Fibroblast of gingiva (primary cell): ENCODE measurements at places on chromosomes 6 and 20.
A peak's percentile ranks its signal among the peaks of the same experiment; 100 is the strongest.

DNA sequence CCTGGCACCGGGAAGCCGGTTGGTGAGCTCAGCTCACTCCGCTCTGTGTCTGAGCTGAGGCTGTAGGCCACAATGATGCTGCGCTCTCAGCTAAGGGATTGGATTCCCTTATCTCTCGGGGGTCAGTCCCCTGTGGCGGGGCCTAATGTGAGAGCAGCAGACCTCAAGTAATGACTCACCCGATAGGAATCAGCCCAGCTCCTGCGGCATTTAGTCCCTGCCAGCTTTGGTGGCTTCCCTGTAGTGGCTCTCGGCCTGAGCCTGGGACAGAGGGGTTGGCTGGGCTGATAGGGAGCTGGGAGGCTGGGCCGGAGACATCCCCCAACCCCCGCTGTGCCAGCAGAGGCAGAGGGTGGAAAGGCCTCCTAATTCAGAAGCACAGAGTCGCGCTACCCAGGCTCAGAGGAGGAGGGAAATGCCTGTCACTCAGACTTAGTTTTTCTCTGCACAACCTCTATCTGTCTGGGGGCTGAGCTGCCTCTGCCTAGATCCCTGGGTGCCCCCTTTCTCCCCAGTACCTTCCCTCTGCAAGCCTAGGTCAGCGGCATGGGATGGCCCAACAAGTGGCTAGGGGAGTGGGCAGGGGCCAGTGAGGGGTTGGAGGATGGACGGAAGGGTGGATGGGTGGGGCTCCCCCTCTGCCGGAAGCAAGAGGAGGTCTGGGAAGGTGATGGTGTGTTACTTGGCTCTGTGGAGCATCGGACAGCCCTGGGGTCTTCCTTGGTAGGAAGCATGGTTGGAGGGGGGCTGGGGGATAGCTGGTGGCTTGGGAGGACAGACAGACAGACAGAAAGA lies 92.2 kb downstream of the CDH22 start:
- DNase-seq = no peak

GRCh38 chr20:54649511-54649962 lies 174.1 kb downstream of the DOK5 start:
- peak; percentile 56 for DNase-seq

GRCh38 chr6:86148586-86148985 lies 505.9 kb upstream of the SYNCRIP start:
- no peak for DNase-seq

- no peak for DNase-seq
These were observed 16.8 kb downstream of the SENP6 start for GRCh38 chr6:75618437-75618836.

DNA sequence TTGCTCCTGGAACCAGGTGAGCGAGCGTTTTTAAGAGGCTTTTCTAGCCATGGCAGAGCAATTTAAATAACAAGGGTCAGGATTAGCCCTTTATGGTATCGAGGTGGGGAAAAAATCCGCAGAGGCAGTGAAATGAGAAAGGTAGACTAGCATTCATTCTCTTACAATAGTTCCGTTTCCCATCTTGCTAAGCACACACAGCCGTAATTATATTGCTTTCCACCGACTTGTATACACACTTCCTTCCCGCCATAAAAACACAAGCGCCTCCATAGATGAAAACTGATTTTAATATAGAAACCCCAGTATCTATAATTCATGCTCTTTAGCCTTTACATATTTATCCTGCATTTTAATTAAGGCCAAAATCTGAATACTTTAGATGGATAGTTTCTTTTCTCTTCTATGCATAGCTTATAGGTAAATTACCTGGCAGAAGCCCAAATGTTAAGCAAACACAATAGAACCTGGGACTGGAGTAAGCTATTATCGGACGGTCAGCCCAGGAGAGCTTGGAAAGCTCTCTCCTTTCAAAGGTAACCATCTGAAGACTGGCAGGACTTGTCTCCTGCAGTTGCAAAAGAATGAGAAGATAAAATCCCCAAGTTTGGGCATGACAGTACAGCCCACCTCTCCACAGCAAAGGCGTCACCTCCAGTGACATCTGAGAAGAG lies 90.9 kb upstream of the MC3R start:
- no peak for DNase-seq

DNA sequence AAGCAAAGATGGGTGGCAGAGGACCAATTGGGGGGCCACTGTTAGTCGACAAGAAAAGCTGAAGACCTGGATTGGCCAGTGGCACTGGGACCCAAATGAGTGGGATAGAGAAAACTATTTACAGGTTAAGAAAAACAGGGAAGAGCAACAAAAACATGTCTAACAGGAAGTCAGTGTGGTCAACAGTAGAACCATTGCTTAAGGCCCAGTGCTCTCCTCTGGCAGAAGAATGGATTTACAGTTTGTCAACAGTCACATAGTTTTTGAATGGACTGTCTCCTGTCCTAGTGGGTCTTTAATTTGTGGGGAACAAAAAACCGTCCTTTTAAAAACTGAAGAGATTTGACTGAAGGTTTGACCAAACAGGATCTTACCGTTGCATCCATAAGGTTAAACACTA lies 12.1 kb upstream of the WTAP start:
- DNase-seq = no peak

- no peak for DNase-seq
These were observed 5.7 kb downstream of the EYS start for GRCh38 chr6:65701325-65701724.

- DNase-seq = no peak
These were observed 327.8 kb downstream of the TAF4 start for GRCh38 chr20:61737812-61738443.

DNA sequence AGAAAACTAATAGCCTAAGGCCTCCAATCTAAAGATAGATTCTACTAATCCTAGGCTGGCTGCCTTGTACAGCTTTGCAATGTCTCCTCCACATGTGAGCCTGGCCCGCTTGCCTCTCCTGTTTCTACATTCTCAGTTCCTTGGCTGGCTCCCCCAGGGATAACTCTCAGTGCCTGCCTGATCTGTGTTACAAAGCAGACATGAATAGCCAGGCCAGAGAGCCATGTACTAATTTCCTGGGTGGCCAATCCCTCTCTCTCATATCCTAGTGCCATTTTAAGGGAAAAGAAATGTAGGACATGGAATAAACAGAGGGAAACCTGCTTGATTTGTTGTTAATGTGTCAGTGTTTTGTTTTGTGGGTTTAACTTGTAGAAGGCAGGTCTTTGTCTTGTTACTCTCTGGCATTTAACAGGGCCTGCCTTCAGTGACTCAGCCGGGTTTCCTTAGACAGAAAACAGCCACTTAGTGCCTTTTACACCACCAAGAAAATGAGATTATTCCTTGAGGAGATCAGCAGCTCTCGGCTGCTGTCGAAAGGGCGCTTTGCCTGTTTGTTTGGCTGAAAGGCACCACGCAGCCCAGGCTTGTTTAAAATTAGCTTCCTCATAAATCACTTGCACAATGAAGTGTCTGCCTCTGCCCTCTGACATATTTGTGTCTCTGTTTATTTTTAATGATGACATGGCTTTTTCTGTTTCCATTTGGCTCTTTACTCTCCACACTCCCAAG lies 702.7 kb downstream of the MAFB start:
- peak; percentile 89 for DNase-seq

DNA sequence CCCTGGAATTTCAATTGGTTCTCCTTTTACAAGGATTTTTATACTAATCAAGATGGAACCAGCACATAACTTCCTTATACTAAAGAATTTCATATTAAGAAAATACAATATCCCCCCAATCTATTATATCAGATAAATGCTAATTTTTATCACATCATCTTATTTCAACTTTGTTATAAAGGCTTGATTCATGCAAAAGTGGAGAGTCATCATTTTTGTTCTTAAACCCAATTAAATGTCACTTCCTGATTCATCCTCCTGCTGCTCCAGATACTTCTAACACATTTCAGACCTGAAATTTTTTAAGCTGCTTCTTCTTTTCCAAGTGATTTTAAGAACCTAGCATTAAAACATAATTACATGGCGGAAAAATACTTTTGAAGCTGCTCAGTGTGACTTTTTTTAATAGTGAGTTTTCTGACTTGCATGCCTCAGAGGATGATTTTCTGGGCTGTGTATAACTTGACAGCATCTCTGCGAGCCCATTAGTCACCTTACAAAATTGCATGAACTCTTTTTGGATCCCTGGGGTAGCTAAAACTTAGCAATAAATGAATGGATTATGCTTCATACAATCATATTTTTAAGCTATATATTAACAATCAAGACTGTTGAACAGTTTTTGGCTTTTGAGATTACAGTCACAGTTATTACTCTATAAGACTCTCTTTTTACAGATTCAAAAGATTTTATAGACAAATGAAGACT lies 134.1 kb downstream of the ELOVL4 start:
- DNase-seq = no peak

DNA sequence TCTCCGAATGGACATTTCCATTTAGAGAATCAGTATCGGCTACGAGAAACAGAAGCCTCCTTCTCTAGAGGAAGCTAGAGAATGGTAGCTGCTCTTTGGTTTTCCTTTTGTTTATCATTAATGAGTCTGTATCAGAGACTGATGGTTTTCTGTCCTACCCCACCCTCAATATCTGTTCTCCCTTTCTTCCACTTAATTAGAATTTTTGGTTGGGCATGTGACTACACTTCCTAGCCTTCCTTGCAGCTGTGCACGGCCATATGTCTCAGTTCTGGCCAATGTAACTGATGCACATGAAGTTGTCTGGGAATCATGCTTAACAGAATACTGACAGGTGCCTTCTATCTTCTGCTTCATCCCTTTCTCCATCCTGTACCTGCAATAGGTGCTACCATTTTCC lies 19.0 kb downstream of the RNF24 start:
- no peak for DNase-seq

GRCh38 chr6:169427856-169428255 lies 174.2 kb upstream of the THBS2 start:
- DNase-seq = peak; percentile 63

DNA sequence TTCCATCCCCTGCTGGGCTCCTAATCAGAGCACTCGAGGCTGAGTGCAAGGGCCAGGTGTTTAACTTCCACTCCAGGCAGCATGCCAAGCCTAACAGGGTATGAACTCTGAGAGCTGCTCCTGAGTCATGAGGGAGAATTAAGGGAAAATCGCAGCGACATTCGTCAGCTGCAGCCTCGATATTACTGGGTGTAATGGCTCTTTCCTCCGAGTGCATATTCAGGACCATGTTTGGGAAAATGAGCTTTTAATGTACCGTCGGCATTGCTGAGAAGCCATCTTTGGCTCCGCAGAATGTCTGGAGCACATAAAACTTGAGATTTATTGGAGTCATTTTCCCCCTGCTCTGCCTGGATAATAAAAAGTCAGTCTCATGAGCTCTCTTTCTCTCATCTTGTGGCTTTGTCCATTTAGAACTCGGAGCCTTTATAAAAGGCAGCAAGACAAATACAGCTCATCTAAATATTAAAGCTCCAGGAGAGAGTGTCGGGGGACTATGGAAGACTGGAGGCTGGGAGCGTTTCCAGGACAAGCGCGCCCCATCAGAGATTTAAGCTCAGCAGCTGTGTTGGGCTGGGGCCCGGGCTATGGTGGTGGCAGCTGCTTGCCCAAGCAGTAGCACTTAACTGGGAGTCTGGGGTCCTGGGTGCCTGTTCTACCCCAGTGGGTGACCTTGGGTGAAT lies 103.7 kb downstream of the TOX2 start:
- DNase-seq = no peak

DNA sequence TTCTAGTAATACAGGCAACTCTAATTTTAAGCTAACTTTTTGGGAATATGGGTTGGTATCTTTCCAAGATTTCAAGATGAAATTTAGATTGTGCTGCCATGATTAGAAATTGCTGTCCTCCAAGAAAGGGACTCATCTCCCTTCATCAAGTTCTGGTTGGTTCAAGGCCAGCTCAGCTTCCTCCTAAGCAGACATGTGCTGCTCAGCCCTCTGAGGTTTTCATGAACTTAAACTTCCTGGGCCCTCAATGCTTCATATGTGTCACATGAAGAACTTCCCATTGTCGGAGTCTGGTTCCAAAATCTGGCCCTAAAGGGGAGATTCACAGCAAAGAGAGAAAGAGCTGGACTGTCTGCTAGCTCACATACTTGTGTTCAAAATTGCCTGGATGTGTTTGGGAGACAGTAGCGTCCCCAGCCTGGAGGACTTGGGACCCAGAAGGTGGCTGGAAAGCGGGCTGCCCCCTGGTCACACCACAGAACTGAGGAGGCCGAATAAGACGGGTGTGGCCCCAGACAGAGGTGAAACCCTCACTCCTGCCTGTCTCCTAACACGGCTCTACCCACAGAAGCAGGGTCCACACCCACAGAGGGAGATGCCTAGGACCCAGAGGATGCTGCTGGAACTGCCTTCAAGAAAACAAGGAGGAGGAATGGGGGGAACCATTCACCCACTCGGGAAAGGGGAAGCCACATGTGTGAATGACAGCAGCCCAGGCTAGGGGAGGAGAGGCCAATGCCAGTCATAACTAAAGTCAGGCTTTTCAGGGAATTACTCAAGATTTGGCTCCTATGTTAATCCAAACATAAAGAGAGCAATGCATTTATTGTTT lies 54.3 kb upstream of the GPR31 start:
- no peak for DNase-seq

- no peak for DNase-seq
These were observed 16.2 kb downstream of the PM20D2 start for GRCh38 chr6:89162047-89162371.

DNA sequence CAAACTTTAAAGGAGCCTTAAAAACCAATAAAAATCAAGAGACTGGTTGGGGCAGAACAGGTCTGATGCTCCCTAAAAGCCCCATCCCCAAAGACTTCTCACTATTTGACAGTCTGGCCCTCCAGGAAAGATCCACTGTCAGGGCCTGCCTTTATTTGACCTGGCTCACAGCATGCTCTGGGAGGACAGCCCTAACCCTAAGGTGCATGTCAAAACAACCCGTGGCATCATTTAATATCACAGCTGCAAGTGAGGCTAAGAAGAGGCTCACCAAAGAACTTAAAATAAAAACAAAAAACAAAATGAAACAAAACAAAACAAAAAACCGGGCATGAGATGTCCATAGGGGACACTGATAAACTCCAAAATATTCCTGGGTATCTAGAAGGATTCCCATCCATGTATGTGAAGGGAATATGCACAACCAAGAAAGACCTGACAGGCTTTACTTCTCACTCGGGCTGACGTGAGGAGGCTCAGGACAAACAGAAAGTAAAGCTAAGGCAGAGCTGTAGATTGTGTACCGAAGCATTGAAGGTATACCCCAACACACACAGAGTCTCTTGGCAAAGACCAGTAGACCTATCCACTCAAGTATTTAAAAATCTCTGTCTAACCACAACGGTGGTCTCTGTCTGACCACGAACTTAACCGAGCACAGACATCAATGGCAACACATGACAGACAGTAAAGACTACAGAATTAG lies 57.3 kb downstream of the AHI1 start:
- no peak for DNase-seq

DNA sequence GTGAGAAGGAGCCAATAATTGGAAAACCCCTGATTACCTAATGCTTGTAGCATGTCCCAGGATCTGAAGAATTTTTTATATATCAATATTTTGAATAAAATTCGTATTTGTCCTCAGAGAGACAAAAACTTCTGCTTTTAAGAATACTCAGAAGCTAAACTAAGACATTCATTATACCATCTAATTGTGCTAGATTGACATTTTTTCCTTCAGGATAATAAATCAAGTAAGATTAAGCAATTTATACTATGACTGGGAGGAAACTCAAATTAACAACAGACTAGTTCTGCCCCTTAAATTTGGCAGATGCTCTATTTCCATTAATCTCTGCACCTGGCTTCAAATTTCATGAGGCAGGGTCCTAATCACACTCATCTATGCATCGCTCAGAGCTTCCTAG lies 291.4 kb downstream of the PLCB1 start:
- no peak for DNase-seq
